Bone marrow (tissue), 2 donors: ENCODE measurements at places on chromosomes 5 and 9.

- peak; percentile 85 for DNase-seq
Observed at GRCh38 chr5:81829242-81829641, 78.3 kb upstream of the SSBP2 start.

GRCh38 chr5:67021962-67022361, 174.6 kb downstream of the CD180 start:
- no peak for DNase-seq

GRCh38 chr5:73066466-73066865, 53.9 kb upstream of the TMEM171 start:
- DNase-seq: no peak

DNA sequence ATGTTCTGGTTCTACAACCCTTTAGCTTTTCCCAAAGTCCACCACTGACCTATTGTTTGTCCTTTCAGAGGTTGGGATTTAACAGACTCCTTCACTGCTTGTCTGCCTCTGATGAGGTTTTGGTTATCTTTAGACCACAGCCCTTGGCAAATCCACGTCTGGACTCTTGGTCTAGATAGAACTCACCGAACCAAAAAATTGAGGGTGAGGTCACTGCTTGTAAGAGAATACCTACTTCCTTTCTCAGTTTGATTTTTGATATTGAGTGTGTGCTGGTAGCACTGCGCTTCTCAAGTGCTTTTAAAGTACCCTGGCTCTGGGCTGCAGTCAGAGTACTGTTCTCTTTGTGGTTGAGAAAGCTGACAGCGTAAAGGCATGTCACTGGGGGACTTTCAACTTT, 61.7 kb downstream of the JMY start:
- no peak for DNase-seq

GRCh38 chr5:75547812-75548211, 36.1 kb downstream of the POLK start:
- DNase-seq: no peak

- no peak for DNase-seq
Observed at GRCh38 chr5:127567026-127567768, 49.8 kb downstream of the PRRC1 start.

DNA sequence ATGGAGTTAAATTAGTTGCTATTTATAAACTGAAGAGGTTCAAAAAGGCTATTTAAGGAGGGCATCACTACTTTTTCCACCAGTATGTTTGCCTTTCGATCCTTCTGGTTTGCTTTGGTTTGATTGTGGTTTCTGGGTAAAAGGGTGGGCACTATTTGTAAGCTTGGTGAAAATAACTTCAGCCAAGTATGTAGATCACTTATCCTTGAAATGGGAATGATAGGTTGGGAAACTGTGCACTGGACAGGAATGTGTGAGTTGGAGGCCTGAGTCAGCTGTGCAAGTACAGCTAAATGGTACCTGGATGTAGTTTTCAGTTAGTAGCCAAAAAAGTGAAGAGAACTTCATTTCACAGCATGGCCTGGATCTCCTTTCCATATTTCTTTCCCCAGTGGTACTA, 466.2 kb downstream of the ENC1 start:
- no peak for DNase-seq

GRCh38 chr9:129451669-129452068, 169.2 kb downstream of the C9orf50 start:
- no peak for DNase-seq

- DNase-seq: no peak
Observed at GRCh38 chr5:57225553-57225952, 51.7 kb downstream of the GPBP1 start.

DNA sequence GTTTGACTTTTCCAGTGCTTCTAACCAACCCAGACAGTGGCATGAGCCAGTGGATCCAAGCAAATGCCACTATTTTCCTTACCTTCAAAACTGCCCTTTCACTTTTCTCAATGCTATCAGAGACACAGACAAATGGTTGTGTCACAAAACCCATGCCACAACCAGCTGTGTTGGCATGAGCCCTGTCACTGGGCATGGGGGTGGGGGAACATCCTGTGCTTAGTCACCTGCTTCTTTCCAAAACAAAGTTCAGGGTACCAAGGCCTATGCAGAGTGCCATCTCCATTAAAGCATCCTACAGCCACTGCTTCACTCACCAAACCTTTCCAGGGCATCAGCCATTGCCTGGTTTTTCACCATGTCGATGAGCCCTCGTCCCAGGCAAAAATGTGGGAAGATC, 30.1 kb downstream of the NIPSNAP3B start:
- no peak for DNase-seq

GRCh38 chr5:55039843-55040242, 15.8 kb downstream of the GZMK start:
- DNase-seq: no peak

DNA sequence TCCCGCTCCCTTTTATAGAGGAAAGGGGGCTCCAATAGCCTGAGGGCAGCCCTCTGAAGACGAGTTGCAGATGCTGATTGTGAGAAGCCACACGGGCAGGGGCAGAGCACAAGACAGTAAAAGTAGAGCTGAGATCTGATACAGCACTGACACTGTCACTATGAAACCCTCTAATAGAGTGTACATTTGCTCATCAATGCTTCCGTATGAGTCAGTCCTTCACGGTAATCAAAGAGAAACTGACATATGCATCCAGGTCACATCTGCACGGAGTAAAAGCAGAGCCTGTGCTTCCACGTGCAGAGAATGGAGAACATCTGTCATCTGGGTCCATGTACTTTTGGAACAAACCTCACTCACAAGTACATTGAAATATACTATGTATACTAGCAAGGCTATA, 60.6 kb upstream of the TMEM215 start:
- no peak for DNase-seq

- DNase-seq: no peak
Observed at GRCh38 chr9:101516655-101517054, 17.0 kb upstream of the RNF20 start.

- DNase-seq: no peak
Observed at GRCh38 chr5:167592114-167592513, 699.3 kb upstream of the WWC1 start.

DNA sequence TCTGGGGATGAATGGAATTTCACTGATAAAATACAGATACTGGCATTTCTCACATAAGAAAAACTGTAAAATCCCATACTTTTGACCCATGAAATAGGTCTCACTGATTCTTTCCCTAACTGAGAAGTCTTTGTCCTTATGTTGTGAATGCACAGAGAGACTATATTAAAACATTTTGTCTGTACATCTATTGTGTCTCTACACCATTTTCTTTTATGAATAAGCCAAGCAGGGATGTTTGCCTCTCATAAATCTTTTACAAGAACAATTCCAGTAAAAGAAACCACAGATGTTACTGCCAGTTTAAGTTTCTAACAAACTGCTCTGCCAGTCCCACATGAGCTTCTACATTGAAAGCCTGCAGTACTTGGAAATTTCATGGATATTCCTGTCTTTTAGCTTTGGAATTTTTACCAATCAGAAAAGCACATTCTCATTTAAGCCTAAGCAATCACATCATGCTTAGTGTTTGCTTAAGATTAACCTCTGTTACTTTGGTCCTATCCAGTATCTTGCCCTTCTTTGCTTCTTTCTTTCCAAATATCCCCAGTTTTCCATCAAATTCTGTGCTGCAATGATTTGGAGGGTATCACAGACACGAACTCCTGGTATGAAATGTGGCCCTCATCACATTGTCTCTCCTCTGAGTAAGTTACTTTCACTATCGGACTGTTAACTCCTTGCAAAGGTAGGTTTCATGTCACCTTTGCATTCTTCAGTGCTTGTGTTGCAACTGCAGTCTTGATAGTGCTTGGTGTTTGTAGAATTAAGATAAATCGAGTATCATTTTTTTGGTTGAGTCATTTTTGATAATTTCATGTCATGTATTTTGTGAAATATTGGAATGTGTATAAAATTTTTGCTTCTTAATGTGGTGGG, 415.1 kb upstream of the ADAMTSL1 start:
- DNase-seq: no peak

DNA sequence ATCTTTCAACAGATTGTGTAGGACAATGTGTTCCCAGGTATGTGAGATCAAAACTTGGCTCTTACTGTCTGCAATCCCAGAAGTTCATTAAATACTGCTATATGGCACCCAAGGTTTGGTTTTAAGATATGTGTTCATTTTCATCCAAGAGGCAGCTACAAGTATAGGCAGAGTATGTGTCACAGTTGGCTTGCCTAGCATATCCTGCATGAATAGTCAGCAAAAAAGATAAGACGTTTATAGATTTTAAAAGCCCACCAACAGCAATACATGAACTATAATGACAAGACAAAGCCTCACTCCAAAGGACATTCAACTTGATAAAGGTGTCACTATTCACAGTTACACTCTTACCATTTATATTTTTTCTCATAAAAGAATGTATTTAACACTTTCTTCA, 99.1 kb downstream of the BNC2 start:
- DNase-seq: no peak

- DNase-seq: no peak
Observed at GRCh38 chr5:80355686-80356085, 35.9 kb downstream of the SPZ1 start.

DNA sequence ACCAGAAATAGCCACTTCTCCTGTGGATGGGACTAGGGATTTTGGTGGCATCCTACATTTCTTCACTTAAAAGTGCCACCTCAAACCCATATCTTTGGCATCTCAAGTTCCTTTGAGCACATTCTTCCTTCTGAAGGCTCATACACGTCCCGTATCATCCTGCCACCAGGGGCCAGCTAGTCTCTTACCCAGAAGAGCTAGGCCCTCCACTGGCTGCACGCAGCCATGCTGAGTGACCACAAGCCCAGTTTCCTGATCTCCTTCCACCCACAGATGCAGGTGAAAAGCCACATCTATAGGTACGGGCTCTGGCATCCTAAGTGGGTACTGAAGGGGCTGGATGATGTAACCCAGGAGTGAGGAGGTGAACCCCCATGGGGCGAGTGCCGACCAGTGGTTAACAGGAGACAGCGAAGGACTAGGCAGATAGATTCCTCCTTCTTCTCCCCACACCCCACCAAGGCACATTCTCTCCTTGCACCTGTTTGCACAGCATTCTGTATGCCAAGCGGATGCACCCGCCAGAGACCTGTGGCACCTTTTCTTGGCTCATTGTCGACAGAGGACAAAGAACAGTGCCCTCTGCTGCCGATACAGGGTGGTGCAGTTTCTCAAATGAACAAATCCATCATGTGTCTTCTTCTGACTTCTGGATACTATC, 14.4 kb upstream of the SCGB3A1 start:
- no peak for DNase-seq

DNA sequence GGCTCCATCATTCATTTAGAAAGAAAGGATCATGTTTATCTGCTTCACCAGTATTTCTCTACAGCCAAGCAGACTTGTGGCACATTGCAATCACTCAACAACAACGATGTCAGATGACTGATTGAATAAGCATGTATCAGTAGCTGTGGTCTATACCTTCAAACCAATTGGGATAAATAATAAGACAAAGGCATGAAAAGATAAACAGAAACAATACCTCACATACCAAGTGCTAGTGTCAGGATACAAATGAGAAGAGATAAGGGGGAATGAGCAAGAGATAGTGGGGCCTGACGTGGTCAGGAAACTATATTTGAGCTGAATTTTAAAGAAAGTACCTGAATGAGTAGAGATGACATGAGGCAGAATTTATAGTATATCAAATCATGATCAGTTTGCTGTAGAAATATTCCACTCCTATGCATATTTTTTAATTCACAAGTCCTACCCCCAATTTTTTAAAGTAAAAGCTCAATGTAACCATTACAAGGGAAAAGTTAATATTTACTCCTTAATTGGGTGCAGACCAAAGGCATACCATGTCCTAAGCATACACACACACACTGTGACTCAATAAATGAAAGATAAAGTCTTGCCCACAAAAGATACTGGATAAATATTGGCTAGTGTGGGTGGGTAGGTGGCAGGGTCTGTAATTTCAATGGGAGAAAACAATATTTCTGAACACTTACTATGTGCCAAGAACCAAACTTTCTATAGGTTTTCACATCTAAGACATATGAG, 284.5 kb downstream of the SPOCK1 start:
- DNase-seq: no peak

- no peak for DNase-seq
Observed at GRCh38 chr5:8905021-8905420, 640.9 kb downstream of the SEMA5A start.

GRCh38 chr5:157324237-157324636, 58.3 kb downstream of the CYFIP2 start:
- DNase-seq: peak; percentile 18

DNA sequence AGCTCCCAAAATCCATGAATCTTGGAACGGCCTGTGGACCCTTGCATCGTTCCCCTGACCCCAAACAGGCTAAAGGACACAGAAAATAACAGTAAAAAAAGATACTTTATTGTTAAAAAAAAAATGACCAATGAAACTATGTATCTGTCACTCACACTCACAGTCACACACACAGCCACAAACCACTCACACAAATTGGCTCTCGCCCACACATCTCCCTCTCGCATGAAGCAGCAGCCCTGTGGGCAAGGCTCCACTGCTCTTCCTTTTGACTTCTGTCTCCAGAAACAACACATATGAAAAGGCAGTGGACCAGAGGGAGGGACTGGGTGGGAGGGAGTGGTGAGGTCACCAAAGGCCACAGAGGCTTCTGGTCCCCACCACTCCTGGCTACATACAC, 56.6 kb downstream of the SLC36A1 start:
- DNase-seq: no peak

GRCh38 chr9:15400281-15400941, 22.3 kb upstream of the SNAPC3 start:
- no peak for DNase-seq

DNA sequence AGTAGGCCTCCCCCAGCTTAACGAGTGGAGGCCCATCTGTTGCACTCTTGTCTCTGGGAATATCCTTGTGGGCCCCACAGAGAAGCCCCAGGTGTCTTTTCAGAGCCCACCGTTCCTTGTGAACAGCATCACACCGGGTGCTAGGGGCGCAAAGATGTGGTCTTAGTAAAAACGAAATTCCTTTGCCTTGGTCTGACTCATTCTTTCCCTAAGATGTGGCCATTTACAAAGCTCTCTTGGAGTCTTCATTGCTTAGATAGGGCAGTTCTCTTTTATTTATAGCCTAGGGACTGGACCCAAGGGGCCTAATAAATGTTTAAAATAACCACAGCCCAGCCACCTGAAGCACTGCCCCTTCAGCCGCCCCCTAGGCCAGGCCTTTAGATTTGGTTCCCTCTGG, 52.8 kb upstream of the RPL26L1 start:
- DNase-seq: no peak

- DNase-seq: no peak
Observed at GRCh38 chr9:75504721-75505120, 385.8 kb upstream of the PCSK5 start.

DNA sequence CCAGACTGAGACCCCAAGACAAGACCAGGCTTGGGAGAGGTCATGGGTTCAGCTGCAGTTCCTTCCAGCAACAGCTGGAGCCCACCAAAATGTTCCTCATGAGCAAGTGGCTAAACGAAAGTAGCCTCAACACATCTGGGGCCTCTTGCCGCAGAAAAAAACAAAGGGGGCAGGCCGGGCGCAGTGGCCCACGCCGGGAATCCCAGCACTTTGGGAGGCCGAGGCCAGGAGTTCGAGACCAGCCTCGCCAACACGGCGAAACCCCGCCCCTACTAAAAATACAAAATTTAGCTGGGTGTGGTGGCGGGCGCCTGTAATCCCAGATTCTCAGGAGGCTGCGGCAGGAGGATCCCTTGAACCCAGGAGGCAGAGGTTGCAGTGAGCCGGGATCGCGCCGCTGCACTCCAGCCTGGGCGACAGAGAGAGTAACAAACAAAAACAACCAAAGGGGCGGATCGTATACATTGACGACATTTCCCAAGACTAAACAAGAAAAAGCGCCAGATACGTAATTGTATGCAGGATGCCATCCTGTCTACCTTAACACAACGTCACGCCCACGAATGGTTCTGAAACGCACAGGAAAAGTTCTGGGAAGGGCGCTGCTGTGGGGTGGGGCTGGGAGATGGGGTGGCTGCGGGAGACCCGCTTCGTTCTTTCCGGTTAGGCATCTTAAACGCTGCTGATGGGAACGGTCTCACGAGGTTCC, 1.7 kb downstream of the INPP5E start:
- no peak for DNase-seq
